ENCODE measurements at places on chromosomes 1 and 21.

GRCh38 chr1:223780318-223780717, 65.4 kb downstream of the TP53BP2 start:
- no peak for DNase-seq

DNA sequence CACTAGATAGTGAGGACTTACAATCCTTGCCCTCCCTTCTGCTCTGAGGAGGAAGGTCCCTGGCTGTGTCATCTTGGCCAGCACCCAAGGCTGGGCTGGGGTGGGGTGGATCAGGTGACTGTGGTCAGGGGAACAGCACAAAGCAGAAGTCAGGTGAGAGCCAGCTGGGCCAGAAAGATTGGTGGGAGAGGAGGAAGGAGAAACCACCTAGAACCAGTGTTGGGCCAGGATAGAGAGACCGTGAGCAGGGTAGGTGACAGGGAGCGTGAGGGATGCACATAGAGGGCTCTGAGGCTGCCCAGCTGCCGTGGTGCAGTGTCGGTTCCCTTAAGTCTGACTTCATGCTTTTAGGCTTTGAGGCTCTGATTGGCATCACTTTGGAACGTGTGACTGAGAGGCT, 22.7 kb downstream of the NCF2 start:
- DNase-seq: no peak

DNA sequence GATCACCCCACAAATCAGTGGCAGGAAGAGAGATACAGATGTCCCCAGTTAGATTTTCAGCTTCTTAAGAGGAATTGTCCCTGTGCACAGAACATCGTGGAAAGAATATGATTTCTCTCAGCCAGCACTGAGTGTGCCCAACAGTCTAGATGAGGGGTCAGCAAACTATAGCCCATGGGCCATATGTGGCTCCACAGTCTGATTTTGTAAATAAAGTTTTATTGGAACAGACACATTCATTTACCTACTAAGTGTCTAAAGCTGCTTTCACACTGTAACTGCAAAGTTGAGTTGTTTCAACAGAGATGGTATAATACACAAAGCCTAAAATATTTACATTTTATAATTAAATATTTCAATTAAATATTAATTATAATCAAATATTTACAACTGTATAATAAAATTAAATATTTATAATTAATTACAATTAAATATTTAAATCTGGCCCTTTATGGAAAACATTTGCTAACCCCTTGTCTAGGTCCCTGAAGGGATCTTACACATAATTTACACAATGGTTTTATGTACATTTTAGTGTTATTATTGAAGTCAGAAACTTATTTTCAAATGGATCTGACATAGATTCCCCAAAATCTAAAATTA, 407.6 kb downstream of the PTPRU start:
- DNase-seq: no peak

GRCh38 chr1:162023547-162024501, at the start of gene OLFML2B:
Gene OLFML2B, minus strand, starts transcription at chr1:162023869. Its CDS starts 439 bp downstream, at chr1:162023430.
- peak; percentile 44 for DNase-seq

- DNase-seq: no peak
These were observed 40.0 kb upstream of the PTPRC start for GRCh38 chr1:198598796-198599321.

- no peak for DNase-seq
These were observed 1.4 kb upstream of the USP1 start for GRCh38 chr1:62435231-62436038.

GRCh38 chr1:24673341-24673740, 30.2 kb downstream of the SRRM1 start:
- DNase-seq: no peak

DNA sequence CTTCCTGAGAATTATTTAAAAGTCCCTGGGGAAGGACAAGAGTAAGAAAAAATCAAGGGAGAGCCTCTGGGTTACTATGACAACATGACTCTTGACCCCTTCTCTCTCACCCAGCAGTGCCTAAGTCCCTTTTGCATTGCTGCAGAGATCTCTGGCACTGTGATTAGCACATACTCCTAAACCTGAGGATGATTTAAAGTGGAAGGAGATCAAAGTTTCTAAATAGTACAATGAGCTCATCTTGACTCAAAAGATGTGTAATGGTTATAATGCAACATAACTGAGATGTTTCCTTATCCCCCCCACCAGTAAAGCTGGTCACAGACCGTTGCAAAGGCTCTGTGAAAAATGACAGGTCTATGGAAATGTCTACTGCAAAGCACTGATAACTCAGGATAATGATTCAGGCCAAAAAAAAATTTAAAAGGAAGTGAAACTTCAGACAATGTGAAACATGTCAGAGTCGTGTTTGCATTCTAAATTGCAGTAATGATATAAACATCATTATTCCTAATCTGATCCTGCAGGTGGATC, 519.2 kb downstream of the KIF26B start:
- no peak for DNase-seq

GRCh38 chr1:225481738-225482137, 53.9 kb upstream of the LBR start:
- no peak for DNase-seq

GRCh38 chr1:10765734-10766478, 30.5 kb downstream of the CASZ1 start:
- no peak for DNase-seq

GRCh38 chr1:31866450-31867032, 50.7 kb upstream of the SPOCD1 start:
- no peak for DNase-seq

DNA sequence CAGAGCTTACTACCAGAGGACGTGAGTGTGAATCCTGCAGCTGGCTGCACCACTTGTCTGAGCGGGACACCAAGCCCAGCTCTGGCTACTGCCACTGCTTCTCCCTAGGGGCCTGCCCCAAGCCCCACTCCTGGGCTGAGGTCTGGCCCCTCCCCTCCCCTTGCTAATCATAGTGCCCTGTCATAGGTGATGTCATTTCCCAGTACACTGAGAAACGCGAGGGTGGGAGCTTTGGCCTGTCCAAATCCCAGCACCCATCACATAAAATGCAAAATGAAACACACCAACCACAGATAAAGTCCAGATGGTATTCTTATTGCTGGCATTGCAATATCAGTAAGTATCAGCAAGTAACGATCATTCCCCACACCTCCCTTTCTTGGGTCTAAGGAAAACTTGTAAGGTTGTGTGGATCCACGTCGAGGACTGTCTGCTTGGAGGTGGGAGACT, 77.7 kb downstream of the TOMM20 start:
- no peak for DNase-seq

All from stimulated activated CD4-positive, alpha-beta T cell treated with anti-CD3 and anti-CD28 coated beads, Interleukin-2, amount 100 ng/mL, for 48 hours (primary cell).